Stimulated activated CD8-positive, alpha-beta memory T cell treated with anti-CD3 and anti-CD28 coated beads, Interleukin-15, amount 100 ng/mL, for 24 hours (primary cell): ENCODE measurements at places on chromosomes 4 and X.

GRCh38 chrX:9824554-9824953 is 38.3 kb downstream of the SHROOM2 start:
- no peak for DNase-seq

DNA sequence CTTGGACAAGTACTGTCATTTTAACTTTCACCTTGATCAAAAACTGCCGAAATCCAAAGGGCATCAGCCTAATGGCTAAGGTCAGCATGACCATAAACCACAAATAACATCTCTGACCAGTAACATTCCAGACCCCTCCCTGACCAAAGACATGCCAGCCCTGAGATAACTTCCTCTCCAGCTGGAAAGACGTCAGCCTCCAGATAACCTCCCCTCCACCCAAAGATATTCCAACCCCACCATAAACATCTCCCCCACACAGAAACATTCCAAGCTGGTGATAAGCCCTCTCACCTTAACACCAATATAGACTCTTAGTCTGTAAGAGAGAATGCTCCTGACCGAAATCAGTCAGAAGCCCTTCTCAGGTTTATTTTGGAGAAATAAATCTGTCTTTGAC is 7.4 kb downstream of the PPP1R2C start:
- DNase-seq = no peak

- DNase-seq = no peak
Measured at GRCh38 chr4:184795214-184795844, 30.4 kb downstream of the ACSL1 start.

- DNase-seq = no peak
Measured at GRCh38 chrX:125736008-125736729, 416.5 kb downstream of the TEX13C start.

DNA sequence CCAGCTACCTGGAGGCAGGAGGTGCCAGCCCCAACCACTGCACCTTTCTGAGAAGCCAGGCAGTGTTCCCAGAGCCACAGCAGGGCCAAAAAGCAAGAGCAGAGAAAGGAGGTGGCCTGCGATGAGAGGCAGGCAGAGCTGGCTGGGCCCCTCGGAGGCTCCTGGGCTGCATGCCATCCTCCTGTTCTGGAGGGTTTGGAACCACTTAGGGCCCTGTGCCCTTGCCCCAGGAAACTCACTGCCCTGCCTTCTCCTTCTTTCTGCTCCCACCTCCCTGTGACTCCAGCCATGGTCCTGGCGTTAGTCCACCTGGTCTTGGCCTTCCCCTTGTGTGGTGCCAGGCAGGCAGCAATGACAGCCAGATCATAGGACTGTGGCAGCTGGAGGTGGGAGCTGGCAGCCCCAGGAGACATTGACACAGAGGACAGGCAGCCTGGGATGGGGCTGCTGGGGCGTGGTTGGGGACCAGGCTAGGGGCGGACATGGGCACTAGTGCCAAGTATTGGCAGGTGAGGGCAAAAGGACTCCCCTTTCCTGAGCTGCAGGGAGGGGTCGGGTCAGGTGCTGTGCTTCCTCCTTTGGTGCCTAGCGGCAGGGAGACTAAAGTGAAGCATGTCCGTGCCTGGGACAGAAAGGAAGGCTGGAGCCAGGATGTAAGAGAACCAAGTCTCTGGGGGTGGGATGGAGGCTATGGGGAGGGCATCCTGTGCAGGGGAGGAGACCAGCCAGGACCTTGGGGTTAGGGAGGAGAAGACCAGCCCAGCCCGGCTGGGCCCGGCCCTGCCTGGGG is 1.4 kb downstream of the APLN start:
- DNase-seq = no peak

DNA sequence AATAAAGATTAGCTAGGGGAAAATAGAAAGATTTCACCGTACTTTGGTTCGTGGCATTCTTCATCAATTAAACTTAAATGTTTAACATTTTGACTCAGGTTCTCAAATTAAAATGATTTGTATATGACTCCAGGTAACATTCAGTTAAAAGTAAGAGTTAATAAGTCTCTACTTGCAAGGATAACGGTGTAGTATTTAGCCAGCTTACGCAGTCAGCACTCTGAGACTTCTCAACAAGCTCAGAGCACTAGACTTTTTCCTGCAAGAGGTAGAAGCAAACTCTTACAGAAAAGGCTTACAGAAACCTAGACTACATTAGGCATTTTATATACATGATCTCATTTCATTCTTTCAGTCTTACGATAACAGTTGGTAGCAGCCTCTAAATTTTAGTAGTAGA is 96.4 kb upstream of the PPARGC1A start:
- DNase-seq = no peak
